ENCODE measurements at places on chromosomes 7 and 10.
A peak's percentile ranks its signal among the peaks of the same experiment; 100 is the strongest.

DNA sequence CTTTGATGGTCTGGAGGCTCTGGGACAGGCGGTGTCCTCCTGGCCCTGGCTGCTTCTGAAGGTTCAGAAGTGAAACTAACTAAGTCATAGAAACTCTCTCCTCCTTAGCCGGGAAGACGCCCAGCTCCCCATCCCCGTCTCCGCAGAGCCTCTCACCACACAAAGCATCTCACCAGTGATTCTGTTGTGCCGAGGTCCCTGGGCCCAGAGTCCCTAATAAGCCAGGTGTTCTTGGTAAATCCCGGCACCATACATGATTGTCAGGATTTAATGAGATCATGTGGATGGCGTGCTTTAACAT lies 9.4 kb downstream of the HKDC1 start:
- DNase-seq: no peak

- DNase-seq: no peak
These were observed 51.3 kb downstream of the OAT start for GRCh38 chr10:124367414-124367813.

- peak; percentile 70 for DNase-seq
These were observed 65.8 kb downstream of the PIP4K2A start for GRCh38 chr10:22648547-22648961.

DNA sequence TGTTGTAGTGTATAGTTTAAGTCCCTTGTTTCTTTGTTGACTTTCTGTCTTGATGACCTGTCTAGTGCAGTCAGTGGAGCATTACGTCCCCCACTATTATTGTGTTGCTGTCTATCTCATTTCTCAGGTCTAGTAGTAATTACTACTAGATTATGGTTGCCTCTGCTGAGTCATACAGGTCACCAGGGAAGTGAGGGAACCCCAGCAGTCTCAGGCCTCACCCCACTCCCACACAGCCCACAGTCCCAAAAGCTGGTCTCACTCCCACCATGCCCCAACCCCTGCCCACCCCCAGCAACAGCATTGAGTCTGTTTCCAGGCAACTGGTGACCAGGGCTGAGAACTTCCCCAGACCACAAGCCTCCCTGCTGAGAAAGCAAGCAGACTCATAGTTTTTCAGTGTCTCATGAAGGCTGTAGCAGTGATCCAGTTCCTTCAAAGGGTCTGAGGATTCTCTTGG lies 88.0 kb downstream of the PLXDC2 start:
- DNase-seq: no peak

DNA sequence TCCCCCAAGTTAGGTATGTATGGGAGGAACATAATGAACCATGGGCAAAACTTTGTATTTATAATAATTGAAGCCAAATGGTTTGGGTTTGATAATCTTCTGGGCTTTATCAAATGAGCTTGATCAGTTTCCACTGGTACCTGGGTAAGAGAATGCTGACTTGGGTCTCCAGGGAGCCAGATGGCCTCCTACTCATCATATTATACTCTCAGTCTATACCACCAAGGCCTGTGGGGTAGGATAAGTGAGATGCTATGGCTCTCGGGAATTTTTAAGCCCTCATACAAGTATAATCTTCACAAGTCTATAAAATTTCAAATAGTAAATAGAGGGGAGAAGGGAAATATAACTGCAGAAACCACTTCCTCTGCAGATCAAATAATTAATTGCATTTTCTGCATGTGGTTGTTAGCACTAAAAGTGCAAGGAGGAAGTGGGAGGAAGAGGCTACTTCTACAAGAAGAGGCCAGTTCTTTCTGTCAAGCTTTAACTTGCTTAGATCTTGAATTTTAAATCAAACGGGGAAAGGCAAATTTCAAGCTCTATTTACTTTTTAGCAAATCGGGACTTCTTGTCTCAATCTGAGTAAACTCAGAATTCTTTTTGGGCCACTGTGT lies 349.0 kb downstream of the SORCS1 start:
- DNase-seq: no peak

DNA sequence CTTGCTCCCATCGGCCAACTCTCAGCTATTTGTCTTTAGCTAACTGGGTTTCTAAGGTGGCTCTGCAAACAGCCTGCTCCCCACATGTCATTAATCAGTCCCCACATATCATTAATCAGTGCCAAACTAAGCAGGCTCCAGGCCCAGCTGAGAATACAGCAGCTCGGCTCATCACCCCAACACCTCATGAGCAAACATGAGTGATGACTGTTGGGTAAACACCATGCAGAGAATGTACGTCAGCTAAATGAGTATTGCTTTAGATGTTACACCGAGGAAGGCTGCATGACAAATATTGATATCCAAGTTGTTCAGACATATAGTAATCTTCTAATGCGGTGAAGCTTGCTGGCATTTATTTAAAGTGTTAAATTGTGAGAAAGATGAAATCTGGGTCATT lies 187.5 kb upstream of the AOAH start:
- no peak for DNase-seq

DNA sequence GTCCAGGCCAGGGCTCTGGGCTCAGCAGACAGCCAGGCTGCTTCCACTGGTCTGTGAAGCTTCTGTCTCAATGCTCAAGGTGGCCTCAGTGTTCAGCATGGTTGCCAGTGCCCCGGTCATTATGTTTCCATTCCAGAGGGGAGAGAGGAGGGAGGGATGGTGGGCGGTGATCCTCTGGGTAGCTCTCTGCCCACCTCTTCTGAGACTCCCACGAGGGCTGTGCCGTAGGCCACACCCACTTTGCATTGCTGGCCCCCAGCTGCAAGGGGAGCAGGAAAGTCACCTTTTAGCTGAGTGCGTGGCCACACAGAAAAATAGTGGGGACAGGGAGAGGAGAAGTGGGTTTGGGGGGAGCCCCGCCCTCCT lies 42.5 kb downstream of the FOXK1 start:
- no peak for DNase-seq

DNA sequence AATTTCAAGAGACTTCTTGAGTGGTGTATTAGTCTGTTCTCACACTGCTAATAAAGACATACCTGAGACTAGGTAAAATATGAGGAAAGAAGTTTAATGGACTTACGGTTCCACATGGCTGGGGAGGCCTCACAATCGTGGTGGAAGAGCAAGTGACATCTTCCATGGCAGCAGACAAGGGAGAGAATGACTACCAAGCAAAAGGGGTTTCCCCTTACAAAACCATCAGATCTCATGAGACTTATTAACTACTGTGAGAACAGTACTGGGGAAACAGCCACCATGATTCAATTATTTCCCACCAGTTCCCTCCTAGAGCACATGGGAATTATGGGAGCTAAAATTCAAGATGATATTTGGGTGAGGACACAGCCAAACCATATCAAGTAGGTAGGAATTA lies 150.5 kb downstream of the PCDH15 start:
- no peak for DNase-seq

DNA sequence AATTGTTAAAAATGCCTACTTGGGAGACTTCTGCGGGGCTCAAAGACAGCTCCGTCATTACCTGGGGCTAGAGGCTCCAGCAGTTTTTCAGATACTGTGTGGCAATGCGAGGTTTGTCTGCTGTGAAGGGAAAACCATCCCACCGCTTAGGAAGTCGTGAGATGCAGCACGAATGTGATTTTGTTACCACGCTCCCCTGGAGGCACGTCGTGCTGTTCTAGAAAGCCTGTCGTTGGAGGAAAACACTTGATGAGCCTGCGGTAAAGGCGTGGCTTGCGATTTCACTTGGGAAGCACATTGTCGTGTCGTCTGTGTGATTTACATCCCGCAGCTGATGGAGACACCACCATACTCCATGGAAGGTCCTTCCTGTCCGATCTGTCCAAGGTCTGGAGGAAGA lies 39.3 kb downstream of the CAMK1D start:
- DNase-seq: no peak

- no peak for DNase-seq
These were observed 9.4 kb downstream of the AS3MT start for GRCh38 chr10:102878629-102879028.

DNA sequence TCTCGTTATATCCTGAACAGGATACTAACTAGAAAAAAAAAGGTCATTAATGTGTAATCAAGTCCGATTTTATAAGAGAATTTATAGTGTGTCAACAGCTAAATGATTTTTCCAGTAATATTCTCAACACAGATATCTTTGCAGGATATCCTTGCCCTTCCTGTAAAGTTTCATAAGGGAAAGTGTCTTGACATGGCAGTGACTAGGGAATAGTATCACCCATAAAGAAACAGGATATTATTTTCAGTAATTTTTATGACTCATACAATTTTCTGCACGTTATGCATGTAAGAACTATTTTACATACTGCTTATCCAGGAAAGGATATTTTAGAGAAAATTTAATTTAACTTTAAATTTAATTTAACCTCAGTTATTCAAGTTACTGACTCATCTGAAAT lies 19.5 kb upstream of the PNLIP start:
- DNase-seq: no peak

- peak; percentile 83 for DNase-seq
These were observed 242.9 kb upstream of the CXCL12 start for GRCh38 chr10:44627591-44628354.

DNA sequence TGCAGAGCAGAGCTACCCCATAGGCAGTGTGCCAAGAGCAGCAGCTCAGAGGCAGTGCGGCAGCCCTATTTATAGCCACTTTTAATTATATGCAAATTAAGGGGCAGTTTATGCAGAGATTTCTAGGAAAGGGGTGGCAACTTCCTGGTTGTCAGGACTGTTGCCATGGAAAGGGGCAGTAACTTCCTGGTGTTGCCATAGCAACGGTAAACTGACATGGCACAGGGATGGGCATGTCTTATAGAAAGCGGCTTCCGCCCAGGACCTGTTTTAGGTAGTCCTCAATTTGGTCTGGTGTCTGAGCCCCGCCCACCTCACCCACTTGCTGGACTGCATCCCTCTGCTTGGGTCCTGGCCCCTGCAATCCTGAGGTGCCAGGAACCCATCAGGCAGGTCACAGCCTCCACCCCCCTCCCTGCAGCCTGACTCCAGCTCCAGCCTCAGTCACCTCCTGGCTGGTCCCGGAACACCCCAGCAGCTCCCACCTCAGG lies 115.8 kb downstream of the TMEM130 start:
- DNase-seq: no peak

DNA sequence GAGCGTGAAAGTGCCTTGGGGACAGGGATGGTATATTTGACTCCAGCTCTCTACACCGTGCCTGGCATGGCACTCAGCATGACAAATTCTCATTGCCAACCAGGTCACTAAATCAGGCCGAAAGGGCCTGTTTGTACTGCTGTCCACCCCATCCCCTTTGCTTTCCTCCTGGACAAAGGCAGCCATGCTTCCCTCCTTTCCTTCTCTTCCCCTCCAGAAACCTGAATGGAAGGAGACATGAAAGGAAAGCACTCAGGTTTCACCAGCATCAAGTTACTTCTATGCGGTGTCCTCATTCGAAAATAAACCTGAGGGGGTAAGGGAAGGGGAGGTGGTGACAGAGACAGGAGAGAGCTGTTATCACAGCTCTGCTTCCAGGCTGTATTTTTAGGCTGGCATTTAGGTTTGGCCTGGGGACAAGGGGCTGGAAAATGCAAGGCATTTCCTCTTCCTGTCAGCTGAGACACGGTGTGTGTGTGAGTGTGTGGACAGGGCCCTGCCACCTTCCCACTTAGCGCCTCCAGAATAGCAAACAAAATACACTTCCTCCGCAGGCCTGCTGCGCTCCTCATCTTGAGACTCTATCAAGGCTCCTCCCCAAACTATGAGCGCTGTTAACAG lies 79.9 kb upstream of the COL13A1 start:
- no peak for DNase-seq

DNA sequence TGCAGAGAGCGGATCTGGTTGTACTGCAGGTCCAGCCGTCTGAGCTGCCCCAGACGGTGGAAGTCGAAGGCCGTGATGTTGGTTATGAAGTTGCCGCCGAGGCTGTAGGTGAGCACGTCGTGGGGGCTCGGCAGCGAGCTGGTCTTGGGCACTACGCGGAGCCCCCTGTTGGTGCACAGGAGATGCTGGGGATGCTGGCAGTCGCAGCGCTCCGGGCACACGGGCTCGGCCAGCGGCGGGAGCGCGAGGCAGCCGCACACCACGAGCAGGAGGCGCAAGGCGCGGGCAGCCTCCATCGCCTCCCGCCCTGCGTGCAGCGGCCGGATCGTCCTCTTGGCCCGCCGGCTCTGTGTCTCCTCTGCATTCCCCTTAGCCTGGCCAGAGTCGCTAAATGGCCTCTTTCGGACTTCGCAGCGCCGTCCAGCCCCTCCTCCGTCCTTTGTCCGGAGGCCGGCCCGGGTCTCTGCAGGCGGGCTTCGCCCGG lies 337 bp downstream of the TRIL start:
- no peak for DNase-seq

DNA sequence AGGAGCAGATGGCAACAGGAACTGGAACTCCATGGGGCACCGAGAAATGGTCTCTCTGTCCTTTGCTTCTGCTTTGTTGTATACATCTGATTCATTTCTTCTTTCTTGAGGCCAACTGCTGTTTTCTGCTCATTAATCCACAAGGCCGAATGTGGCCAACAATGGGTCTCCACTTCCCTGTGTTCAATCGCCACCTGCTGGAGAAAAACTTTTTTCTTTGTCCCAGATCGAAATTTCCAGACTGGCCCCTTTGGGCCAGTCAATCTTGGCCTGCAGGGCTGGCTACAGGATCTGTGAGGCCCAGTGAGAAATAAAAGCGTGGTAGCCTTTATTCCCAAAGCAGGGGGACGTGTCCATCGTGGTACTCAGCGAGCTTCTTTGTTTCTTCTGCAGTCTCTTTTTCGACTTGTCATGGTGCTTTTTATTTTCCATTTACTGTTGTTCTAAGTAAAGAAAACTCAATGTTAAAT lies 58.8 kb downstream of the PARP12 start:
- no peak for DNase-seq

GRCh38 chr10:122990278-122990677 lies 10.1 kb downstream of the PSTK start:
- no peak for DNase-seq

- DNase-seq: no peak
These were observed 4.7 kb downstream of the PDGFA start for GRCh38 chr7:514651-515598.

DNA sequence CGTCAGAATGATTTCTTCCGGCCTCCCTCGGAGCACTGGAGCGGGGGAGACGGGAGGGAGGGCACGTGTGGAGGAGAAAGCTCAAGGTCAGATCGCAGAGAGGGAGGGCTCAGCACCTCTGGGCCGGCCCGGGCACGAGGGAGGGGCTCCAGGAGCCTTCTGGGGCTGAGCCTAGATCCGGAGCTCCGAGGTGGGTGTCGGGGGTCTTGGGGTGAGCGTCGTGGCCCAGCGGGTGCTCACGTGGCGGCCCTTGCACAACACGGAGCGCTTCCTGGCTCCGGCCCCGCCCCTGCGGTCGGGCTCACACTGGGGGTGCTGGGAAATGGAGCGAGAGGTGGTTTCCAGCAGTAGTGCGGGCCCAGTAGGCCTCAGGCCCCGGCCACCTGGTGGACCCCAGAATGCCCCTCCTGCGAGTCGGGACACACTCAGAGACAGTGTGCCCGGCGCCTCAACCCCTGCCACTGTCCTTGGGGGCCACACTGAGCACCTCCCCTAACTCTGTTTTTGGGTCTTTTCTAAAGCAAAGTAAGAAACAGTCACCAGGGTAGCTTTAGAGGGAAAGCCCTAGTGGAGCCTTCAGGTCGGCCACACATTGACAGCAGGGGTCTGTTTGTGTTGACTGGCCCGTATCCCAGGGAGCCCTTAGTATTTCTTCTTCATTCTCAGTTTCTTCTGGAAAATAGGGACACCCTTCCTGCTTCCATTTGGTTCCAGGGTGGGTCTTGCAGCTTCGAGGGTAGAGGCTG lies 798 bp downstream of the PPIF start:
- no peak for DNase-seq

GRCh38 chr7:148665221-148665620 lies 33.5 kb upstream of the CUL1 start:
- DNase-seq: no peak

GRCh38 chr7:155418304-155418703 lies 39.6 kb upstream of the EN2 start:
- no peak for DNase-seq

GRCh38 chr10:113711142-113711541 lies 31.4 kb downstream of the CASP7 start:
- DNase-seq: no peak

All from BJ (cell line).